ENCODE measurements at places on chromosomes 4 and X.

- DNase-seq, result no peak
Observed at GRCh38 chr4:150150629-150151062, 72.4 kb downstream of the DCLK2 start.

DNA sequence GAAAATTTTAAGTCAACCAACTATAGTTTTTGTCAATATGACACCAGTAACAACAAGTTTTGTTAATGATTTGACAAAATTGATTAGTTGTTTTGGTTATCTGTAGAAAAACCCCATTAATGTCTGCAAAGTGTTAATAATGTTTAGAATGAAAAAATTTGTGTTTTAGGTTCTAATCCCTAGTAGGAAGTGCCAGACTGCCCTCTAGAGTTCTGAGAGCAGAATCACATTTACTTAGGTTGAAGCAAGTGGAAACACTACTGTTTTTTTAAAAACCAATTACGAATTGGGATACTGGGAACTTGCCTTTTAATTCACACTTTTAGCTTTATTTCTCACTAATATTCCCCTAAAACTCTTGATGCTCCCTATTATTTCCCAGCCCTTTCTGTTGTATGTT is 101.1 kb upstream of the CYLC1 start:
- no peak for DNase-seq

DNA sequence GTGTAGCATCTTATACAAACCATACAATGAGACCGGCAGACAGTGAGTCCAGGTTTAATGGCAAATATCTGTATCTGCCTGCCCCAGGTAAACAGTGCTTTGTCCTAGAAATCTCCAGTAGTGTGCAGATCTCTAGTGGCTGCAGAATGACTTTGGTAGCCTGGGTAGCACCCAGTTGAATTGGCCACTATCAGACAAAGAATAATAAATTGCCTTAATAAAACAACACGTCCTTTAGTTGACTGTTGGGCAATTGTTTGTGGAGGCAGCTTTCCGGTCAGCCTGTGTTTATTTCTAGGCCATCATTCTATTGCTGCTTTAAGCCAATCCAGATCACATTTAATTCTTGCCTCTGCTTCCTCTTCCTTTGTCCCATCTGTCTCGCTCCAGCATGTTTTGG is 52.5 kb downstream of the SNX25 start:
- DNase-seq, result no peak

GRCh38 chr4:5812506-5813229 is 80.2 kb downstream of the CRMP1 start:
- DNase-seq, result no peak

GRCh38 chr4:65023081-65023480 is 613.8 kb upstream of the TECRL start:
- DNase-seq, result no peak

GRCh38 chr4:112315446-112315845 is 18.3 kb downstream of the ALPK1 start:
- DNase-seq, result no peak

GRCh38 chr4:128635955-128636560 is 173.4 kb upstream of the JADE1 start:
- no peak for DNase-seq

DNA sequence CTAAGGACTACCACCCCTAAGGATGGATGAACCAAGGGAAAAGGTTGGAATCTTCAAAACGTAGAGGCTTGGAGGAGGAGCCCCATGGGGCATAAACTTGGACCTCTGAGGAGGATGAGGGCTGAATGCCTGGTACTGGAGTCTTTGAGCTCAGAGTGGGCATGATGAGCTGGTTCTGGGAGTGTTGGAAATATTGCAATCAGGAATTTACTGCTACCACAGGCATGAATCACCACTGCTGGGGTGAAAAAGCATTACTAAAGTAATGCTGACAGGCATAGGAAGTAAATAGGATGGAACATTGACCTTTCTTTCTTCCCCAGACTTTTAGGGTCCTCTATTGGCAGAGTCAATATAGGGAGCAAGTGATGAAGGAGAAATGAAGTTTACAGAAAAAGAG is 105.8 kb upstream of the RPS6KA3 start:
- DNase-seq, result no peak

- no peak for DNase-seq
Observed at GRCh38 chrX:9429767-9430166, 35.1 kb upstream of the TBL1X start.

DNA sequence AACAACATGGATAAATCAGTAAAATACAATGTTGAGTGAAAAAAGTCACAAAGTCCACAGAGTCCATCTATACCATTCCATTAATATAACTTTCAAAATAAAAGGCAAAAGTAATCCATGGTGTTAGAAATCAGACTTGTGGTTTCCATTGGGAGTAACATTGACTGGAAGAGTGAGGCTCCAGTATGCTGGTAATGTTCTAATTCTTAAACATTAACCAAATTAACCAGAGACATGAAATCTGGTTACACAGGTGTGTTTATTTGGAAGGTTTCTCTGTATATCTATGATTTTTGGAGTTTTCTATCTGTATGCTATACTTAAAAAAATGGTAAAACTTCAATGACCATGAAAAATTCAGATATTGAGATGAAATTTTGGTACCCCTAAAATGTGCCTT is 42.6 kb downstream of the SULT1B1 start:
- DNase-seq, result no peak

DNA sequence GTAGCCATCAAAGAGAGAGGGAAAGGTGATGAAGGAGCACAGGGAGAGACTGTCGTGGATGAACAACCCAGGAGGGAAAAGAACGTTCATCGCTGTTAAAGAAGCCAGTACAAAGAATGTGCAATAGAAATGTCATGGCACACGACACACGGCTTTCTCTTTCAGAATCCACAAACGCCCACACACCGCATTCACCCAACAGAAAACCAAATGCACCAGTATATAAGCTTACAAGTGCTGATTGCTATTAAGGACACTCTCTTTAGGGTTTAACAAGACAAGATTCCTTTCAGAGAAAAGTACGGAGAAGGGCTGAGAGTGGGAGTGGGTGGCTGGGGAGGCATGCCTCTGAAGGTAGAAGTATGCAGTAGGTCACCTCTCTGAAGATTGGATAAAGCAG is 80.2 kb downstream of the C4orf51 start:
- no peak for DNase-seq

GRCh38 chrX:3962511-3963311 is 249.3 kb upstream of the PRKX start:
- DNase-seq, result no peak

DNA sequence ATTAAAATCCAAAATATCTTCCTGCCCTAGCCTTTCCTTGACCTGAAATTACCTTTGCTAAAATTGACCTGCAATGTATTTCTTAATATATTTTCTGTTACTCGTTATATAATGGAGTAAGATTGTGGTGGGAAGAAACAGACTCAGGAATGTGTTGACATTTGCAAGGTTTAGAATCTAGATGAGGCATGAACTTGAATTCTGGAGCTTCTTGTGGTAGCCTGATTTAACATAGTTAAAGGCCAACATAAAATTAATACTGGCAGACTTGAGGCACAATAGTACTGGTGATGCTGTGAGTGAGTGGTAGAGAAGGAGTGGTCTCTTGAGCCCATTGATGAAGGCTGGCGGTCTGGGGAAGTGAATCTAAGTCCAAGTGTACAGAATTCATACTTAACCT is 197.9 kb upstream of the SPRY1 start:
- no peak for DNase-seq

DNA sequence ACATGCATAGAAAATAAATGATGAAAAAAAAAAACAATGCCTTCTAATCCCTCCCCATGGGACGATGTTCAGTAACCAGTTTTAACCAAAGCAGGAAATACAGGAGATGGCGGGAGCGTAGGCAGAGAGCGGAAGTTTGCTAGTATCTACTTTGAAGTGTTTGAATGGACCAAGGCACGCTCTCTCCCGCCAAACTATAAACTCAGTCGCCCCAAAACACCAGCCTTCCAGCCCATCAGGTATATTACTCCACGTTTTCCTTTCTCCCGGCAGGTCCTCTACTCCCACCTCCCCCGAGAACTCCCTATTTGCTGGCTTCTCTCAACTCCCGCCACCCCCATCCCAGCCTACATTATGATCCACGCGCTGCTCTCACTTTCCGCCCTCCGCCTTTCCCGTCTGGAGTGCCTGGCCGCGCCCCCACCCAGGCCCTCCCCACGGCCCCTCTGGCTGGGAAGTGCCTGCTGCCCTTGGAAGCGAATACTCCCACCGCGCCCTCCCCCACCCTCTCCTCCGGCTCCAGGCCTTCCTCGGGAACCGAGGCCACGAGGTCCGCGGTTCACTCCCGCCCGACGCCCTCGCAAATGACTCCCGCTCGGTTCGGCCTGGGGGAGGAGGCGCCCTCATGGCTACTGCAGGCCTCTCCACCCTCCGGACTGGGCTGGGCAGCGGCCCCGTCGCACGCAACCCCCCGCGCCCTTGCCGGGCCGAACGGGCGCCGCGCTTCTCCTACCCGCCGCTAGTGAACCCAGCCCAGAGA is 723 bp downstream of the DHX15 start:
- no peak for DNase-seq

- no peak for DNase-seq
Observed at GRCh38 chr4:68592673-68593072, 16.6 kb upstream of the UGT2B17 start.

DNA sequence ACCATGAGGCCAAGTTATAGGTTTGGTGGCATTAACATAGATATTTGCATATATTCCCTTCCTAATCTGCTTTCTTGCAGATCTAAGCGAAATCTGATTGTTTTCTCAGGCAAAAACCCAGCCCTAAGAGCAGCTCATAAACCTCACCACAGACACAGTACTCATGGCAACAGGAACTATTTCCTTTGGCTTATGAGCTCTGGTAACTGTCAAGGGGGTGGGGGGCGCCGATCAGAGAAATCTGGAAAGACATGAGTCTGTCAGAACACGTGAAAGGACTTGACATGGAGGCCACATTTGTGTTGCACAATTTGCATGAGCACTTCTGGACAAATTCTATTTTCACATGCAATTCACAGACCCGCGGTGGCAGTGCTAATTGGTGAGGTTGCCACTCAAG is 83.7 kb downstream of the MGST2 start:
- DNase-seq, result no peak

DNA sequence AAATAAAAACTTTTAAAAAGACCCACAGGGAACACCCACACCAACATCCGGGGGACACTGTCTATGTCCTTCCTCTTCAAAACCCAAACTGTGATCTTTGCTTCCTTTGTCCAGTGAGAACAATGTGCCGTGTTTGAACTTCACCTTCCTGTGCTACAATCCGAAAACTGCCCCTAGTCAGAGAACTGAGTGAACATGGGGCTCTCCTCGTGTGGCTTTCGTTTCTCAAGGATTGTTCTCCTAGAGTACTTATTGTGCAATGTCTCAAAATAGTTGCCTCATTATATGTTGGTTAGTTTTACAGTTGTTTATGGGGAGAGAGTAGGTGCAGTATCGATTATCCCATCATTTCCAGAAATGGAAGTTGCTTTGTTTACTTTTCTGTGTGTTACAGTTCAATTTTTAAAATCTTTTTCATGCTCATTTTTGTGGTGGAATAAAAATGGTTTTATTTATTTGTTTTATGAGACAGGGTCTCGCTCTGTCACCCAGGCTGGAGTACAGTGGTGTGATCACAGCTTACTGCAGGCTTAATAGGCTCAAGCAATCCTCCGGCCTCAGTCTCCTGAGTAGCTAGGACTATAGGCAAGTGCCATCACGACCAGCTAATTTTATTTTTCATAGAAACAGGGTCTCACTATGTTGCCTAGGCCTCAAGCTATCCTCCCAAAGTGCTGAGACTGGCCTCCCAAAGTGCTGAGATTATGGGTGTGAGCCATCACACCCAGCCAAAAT is 29.9 kb downstream of the RBMX start:
- no peak for DNase-seq

GRCh38 chr4:9592010-9592409 is 147.8 kb downstream of the DEFB131A start:
- no peak for DNase-seq

GRCh38 chr4:184269879-184270430 is 52.3 kb upstream of the ENPP6 start:
- peak; percentile 22 for DNase-seq

GRCh38 chrX:99091459-99091858 is 1318.6 kb downstream of the PCDH19 start:
- no peak for DNase-seq
